Stimulated activated CD4-positive, alpha-beta T cell treated with anti-CD3 and anti-CD28 coated beads, TNF-alpha, amount 100 ng/mL, for 1 hour (primary cell): ENCODE measurements at places on chromosomes 5 and 9.

DNA sequence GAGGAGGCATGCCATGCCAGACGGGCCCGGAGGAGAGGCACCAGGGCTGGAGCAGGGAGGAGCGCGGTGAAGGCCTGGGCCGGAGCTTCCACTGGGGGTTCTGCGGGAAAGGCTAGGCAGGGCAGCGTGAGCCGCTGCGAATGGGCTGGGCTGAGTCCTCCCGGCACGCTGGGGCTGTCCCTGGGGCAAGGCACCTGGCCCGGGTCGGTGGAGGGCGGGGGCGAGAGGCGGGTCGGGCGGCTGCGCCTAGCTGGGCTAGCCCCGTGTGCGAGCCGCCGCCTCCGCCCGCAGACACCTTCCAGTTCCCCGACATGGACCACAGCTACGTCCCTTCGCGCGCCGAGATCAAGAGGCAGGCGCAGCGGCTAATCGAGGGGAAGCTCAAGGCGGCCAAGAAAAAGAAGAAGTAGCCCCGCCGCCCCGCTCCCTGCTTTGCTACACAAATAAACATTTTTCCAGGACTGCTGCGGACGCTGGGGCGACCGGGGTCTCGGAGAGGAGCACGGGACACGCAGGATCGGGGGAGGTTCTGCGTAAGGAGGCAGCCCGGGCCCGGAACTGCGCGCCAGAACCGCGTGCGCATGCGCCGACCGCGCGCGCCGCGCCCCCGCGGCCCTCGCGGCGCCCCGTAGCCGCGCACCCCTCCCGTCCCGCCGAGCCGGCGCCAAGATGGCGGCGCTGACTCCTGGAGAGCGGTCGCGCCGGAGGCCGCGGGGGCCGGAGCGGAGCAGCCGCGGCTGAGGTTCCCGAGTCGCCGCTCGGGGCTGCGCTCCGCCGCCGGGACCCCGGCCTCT is at the start of gene RABL6:
TSS of gene RABL6 (plus strand) at position 668 of the 794 bp plus-strand sequence. CDS start 249 bp downstream, outside the sequence.
- peak; percentile 57 for DNase-seq

DNA sequence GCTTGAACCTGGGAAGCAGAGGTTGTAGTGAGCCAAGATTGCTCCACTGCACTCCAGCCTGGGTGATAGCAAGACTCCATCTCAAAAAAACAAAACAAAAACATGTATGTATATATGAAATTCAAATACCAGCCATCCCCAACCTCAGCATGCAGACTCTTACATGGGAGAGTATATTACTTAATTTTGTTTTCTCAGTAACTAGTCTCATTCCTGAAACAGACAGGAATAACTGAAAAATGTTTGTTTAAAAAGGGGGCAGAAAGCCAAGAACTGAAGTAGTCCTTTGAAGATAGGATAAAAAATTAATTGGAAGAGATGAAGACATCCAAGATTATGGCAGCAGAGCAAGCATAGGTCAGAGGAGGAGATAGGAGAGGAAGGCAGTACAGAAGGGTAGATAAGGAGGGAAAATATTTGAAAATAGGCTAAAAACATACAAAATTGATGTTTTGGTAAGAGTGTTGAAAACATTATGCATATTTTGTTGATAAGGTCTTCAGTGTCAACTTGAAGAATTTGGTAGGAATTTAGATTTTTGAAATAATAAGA is 309.9 kb downstream of the MAT2B start:
- no peak for DNase-seq

DNA sequence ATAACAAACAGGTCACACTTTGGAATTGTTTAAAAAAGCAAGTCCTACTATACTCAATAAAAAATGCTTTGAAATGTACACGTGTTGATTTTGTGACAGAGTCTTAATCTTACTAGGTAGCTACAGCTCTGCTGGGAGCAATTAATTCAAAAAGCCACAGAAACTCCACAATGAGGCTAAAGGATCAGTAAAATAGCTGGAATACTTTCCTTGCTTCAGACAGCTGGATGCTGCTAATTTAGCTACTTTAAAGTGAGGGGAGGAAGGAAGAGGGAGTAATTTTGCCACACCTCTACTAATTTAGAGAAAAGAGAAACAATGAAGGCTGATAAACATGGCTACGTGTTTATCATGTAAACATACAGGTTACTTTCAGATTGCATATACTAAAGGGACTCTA is 927.6 kb upstream of the DMAC1 start:
- DNase-seq, result no peak

DNA sequence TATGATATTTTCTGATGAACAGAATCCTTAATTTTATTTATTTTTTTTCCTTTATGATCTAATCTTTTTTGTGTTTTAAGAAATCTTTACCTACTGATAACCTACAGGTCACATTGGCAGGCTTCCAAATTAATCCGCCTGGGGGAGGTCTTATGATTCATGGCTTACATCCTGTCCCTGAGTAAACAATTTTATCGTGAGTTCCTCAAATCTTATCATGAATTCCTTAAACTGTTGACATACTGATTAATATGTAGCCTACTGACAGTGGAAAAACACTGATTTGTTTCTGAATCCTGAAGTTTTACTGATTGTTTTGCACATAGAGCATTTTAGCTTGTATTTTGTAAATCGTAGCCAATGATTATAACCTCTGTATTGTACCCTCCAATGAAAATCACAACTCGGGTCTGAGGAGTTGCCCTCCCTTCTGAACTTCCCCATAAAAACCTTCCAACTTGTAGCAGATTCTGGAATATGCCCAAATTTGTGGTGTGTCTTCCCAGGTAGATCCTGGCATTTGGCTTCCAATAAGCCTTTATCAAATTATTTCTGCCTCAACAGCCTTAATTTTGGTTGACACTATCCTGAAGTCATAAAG is 105.6 kb downstream of the VCAN start:
- no peak for DNase-seq

DNA sequence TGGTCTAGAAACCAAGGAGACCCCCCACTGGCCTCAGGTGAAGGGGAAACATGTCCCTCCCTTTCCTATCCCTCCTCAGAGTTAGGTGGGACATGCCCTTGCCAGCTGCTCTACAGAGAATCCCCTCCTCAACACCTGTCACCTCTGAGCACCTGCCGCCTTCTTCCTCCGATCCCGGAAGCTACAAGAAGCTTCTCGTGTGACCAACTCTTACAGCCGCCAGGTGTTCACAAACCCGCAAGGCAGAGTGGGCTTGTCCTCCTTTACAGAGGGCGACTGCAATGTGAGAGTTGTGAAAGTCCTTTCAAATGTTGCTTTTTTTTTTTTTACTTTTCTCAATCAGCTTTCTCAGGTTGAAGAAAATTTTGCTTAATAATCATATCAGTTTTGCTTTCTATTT is 3.7 kb upstream of the ICE1 start:
- DNase-seq, result no peak

- peak; percentile 61 for DNase-seq
Observed at GRCh38 chr9:124617477-124618141, 110.4 kb upstream of the NR5A1 start.

DNA sequence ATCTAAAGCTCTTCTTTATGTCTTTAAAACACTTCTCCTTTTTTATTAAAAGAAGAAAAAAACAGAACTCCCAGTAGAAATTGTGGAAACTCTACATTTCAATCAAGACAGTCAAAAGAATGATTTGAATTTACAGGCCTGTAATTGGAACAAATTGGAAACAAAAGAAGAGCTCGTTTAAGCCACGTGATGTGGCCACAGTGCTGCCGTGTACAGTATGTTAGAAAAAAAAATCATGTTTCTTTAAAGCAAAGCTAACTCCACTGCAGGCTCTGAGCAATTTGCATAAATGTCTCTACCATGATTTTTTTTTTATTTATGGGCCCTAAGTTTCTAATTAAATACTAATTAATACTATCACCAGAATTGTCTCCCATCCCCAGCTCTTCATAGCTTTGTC is 325.6 kb downstream of the ZSWIM6 start:
- DNase-seq, result no peak

DNA sequence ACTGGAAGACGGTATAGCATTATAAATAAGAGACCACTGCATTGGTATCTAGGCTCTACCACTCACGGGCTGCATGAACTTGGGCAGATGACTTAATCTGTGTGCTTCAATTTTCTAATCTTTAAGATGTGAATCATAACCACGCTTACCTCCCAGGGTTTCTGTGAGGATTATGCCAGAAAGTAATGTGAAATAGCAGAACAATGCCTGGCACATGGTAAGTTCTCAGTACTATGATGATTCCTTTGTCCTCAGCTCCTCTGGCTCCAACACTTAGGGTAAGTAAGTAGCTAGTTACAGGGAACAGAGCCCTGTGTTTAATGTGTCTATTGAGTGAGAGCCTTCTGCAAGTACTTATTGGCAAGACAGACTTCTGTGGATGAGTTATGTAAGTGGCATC is 31.1 kb downstream of the POU4F3 start:
- no peak for DNase-seq

DNA sequence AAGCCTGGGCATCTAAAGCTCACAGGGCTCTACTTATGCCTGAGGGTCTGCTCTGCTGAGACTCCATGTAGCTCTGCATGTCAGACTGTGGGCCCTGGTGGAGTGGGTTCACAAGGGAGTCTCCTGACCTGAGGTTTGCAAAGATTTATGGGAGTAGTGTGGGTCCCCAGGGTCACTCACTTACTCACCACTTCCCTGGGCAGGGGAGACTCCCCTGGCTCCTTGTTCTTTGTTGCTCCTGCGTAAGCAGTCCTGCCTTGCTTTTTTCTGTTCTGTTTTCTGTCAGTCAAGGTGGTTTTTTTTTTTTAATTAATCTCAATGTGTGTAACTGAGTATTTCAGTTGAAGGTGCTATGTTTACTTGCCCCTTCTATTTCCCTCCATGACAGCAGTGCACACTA is 256.6 kb downstream of the TMEM38B start:
- DNase-seq, result no peak

GRCh38 chr5:34524123-34524522 is 132.0 kb upstream of the RAI14 start:
- no peak for DNase-seq

DNA sequence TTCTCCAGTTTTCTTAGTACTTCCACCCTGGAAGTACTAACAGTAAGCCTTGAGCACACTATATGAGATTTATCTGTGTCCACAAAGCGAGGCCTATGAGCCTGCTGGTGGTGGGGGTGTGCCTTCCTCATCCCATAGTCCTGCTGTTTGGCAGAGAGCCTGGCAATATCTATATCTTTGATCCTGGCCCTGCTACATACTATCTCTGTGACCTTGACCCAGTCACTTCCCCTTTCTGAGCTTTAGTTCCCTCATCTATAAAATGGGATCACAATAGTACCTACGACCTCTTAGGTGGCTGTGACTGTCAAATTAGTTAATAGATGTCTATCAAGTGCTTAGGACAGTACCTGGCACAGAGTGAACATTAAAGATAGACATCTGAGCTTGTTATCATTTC is 114.6 kb upstream of the SAP30L start:
- no peak for DNase-seq

DNA sequence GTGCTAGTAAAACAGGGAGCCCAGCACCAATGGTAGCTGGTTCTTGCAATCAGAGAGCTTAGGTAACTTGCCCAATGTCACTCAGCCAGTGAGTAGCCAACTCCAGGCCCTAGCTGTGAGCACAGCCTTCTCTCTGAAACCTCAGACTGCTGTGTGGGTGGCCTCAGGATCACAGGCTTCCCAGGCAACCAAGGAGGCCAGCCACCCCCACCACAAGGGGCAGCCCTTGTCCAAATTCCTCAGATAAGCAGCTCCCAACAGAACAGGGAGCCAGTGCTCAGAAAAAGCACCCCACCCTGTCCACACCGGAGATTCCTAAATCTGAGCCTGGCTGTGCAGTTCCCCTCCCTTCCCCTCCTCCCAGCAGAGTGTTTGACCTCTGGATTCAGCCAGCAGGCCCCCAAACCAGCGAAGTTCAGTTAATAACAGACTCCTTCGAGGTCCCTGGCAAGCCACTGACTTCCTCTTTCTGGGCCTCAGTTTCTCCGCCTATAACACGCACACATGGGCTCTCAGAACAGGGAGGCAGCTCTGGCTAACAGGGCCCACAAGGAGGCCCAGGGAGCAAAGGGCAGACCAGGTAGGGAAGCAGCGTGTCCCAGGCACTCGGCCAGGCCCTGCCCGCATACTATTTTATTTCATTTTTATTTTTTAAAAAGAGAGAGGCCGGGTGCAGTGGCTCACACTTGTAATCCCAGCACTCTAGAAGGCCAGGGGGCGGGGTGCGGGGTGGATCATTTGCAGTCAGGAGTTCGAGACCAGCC is 2.7 kb downstream of the EEIG1 start:
- DNase-seq, result no peak

DNA sequence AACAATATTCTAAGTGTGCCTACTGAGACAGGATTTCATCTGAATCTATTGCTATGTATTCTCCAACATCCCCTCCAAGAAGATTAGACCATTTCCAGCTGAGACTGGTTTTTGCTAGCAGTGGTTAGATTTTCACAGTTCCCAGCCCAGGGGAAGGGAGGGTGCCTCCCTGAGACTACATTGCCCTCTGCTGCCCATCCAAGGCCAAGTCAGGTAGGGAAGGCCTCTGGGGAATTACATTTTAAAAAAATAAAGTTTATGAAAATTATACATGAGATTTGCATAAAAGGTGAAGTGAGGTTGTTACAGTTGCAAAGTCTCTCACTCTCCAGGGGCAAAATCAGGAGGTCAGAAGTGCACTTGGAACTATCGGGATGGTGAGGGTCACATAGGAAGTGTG is 28.0 kb upstream of the SYK start:
- DNase-seq, result no peak

DNA sequence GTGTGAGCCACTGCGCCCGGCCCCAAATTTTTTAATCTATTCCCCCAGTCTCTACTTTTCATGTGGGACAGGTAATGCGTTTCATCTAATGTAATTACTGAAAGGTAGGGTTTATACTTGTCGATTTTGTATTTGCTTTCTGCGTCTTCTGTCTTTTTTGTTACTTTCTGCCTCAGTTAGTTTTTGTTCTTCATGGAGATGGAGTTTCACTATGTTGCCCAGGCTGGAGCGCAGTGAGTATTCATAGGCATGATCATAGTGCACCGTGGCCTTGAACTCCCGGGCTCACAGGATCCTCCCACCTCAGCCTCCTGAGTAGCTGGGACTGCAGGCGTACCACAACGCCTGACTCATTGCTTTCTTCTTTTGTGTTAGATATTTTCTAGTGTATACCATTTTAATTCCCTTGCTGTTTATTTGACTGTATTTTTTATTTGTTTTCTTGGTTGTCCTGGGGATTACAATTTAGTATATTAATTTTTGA is 23.4 kb downstream of the EHMT1 start:
- DNase-seq, result no peak

DNA sequence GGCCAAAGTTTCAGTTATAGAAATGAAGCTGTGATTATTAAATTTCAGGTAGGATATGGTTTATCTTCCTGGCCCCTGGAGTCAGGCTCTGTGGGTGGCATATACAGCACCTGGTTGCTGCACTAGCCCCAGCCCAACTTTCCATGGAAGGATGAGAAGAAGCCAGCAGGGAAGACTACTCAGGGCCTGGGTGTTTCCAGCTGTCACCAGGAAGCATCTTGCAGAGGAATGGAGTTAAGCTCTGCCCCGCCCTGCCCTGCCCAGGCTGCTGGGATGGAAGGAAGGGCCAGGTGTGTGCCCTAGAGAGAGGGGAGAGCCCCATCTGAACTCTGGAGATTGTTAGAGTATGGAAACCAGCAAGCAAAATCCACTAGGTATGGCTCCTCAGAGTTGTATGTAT is 42.8 kb upstream of the FAT2 start:
- no peak for DNase-seq
